Stimulated activated CD4-positive, alpha-beta T cell treated with anti-CD3 and anti-CD28 coated beads, Interleukin-4, amount 100 ng/mL, for 24 hours (primary cell): ENCODE measurements at places on chromosomes 3 and 15.

DNA sequence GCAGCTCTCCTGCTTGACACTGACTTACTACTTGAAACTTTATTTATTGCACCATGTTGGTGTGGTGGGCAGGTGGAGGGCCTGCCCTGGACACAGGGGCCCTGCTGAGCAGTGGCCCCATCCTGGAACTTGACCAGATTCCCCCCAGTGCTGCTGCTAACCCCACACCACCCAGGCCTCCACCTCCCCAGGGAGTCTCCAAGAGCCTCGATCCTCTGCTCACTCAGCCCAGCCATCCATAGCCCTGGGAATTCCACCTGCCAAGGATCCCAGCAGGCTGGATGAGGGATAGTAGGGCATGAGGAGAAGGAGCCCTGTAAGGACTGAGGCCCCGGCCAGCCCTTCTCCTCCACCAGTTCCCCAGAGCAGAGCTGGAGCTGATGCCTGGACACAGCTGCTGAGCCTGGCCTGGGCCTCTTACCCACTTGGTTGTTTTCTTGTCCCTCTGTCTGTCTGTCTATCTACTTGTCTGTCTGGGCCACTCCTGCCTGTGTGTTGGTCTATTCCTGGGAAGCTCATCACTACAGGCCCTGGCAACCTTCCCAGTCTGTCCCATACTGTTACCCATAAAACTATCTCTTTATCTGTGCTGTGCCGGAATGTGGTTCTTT, 2.8 kb downstream of the CHAC1 start:
- DNase-seq = no peak

DNA sequence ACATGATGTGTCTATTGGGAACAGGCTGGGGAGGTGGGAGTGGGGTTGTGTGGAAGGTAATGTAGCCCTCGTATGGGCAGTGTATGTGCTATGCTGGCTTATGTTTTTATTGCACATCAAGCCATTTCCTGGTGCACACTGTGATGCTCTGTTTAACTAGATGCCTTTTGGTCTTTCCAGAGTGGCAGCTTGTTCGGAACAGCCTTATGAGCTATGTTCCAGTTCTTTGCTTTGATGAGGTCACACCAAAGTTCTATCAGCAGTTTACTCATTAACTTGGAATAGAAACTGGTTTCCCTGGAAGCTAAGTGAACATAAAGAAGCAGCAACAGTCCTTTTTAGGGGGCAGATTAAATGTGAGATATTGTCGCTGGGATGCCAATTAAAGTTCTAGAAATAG, 133.9 kb downstream of the DIPK2A start:
- no peak for DNase-seq

- no peak for DNase-seq
These were observed 198.7 kb downstream of the RORA start for GRCh38 chr15:61030451-61030850.

- no peak for DNase-seq
These were observed 14.1 kb downstream of the LYSMD4 start for GRCh38 chr15:99719096-99719541.

GRCh38 chr3:160885791-160886286, 129.8 kb downstream of the PPM1L start:
- no peak for DNase-seq

DNA sequence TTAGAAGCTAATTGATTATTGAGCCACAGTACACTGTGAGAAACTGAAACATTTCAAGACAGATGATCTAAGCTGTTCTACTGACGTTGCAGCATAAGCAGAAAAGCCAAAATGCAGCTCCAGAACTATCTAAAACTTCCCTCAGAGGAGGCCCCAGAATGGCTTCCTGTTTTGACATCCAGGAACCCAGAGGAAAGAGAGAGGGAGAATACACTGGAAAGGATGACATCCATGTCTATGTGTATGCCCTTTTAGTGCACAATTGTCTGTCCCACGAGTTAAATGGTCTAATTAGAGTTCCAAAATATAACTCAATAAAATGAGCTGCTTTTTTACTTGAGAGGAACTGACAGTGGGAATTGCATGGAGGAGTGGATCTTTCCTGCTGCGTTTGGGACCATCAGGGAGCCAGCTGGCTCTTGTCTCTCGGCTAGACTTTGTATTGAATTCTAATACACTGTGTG, 688.1 kb downstream of the ZNF385D start:
- DNase-seq = no peak

- DNase-seq = no peak
These were observed 240.7 kb upstream of the DNAJC19 start for GRCh38 chr3:181230258-181230657.

- no peak for DNase-seq
These were observed 120.6 kb downstream of the CD47 start for GRCh38 chr3:107969994-107970819.

- no peak for DNase-seq
These were observed 26.8 kb downstream of the DCBLD2 start for GRCh38 chr3:98874602-98875249.

GRCh38 chr15:62787401-62787800, 255.1 kb upstream of the TPM1 start:
- no peak for DNase-seq

DNA sequence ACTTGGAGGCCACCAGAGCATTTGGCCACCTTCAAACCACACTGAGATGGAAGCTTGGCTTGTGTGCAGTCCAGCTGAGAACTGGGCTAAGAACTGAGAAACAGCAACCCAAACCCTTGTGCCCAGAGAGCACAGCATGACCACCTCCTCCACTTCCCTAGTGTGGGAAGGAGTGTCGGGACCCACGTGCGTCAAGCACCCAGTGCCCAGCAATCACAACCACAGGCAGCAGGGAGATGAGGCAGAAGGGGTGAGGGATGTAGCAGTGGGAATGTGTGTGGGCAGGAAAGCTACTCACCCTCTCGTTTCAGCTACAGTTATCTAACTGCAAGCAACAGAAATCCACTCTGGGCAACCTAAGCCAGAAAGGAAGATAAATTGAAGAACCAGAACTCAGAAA, 25.0 kb upstream of the RFTN1 start:
- no peak for DNase-seq
